ENCODE measurements at places on chromosomes 16 and 17. TPM values are rescaled to one million over a fixed set of nuclear protein-coding genes. Genes with fewer than 3 reads are reported as not detected.

DNA sequence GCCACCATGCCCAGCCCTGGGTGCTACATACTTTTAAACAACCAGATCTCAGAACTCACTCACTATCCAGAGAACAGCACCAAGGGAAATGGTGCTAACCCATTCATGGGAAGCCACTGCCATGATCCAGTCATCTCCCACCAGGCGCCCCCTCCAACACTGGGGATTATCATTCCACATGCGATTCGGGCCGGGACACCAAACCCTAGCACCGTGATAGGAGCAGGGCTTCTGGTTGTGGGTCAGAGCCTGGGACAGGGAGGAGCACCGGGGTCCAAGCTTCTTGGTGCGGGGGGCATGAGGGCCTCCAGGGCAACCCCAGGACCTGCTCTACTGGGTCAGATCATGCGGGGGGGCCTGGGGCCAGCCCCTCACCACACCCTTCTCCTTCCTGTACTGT, 4.5 kb downstream of the TMEM235 start:
- no peak for DNase-seq

GRCh38 chr16:84597528-84597896, 20.4 kb downstream of the COTL1 start:
- DNase-seq = no peak

- DNase-seq = no peak
Measured at GRCh38 chr16:84043486-84044117, 1.0 kb upstream of the SLC38A8 start.

- DNase-seq = no peak
Measured at GRCh38 chr16:73326770-73327470, 279.0 kb upstream of the ZFHX3 start.

GRCh38 chr17:66739553-66739952, 95.4 kb upstream of the CACNG5 start:
- no peak for DNase-seq

DNA sequence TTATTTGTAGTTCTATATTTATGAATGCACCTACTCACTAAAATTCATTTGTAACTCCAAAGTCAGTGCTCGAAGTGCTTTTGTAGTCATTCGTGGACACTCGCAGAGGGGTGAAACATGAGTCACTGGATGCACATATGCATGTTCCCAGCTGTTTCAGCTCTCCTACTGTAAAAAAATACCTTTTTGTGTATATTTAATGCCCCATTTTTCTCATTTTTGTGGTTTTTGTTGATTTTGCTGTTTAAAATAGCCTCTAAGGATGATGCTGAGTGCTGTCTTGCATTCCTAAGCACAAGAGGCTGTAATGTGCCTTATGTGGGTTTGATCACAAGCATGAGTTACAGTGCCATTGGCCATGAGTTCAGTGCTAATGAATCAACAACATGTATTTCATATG, 30.6 kb downstream of the CENPV start:
- no peak for DNase-seq

DNA sequence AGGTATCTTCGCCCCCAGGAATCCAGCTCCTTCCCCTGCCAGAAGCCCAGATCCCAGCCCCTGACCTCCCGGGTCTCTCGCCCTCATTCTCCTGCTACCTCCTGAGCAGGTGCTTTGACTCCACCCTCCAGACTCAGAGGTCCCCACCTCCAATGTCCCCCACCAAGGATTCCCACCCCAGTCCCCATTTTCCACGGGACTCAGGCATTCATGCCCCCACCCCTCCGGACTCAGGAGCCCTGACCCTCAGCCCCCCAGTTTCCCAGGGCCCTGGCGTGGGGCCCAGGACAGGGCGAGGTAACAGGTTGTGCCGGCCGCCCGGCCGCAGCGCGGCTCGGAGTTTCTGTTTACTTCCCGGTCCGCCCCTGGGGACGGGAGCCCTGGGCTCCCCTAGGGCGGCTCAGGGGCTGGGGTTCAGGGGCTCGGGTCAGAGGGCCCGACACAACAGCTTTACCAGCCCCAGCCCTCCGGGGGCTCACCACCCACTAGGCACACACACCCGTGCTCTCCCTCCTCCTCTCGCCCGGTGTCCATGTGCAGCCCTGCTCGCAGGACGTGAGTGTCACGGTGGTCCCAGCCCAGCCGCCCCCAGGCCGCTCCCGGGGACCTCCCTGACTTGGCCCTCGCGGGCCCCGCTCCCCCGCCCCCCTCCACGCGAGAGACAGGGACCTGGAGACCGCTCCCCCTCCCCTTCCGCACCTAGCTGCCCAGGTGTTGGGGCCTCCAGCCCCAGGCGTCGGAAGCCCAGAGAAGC, 595 bp downstream of the BICDL2 start:
- no peak for DNase-seq

- peak; percentile 90 for DNase-seq
Measured at GRCh38 chr17:59513934-59514841, 51.2 kb upstream of the DHX40 start.

GRCh38 chr17:869086-869485, 86.9 kb downstream of the MRM3 start:
- peak; percentile 46 for DNase-seq

DNA sequence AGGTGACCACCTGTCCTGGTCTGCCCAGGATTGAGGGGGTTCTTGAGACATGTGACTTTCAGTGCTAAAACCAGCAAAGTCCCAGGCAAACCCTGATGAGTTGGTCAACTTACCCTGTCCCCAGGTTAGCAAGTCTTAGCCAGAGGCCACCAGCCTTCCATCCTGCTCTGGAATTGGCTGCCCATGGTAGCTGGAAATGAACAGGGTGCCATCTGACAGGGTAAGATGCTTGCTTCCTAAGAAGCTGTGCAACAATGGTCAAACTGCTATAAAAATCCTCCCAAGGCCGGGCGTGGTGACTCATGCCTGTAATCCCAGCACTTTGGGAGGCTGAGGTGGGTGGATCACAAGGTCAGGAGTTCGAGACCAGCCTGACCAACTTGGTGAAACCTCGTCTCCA, 22.8 kb upstream of the MTMR4 start:
- no peak for DNase-seq

DNA sequence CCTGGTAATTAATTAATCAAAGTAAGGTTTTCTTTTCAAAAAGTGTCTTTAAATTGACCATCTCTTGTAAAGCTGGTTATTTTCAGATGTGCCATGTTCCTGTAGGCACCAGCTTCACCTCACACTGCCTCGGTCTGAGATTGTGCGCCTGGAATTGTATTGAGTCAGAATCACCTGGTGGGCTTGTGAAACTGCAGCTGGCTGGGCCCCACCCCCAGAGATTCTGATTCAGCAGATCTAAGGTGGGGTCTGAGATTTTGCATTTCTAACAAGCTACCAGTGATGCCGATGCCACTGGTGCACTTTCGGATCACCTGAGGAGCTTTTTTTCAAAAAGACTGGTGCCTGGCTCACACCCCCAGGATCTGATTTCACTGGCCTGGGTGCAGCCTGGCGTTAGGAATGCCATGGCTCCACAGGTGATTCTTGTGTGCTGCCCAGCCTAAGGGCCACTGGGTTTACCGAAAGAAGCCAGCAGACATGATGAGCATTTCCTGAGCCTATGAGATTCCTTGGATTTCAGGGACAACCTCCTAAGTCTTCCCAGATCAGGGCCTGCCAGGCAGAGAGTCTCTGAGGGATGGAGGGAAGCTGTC, 59.2 kb upstream of the TOB1 start:
- no peak for DNase-seq

GRCh38 chr16:49706620-49707355, 149.1 kb downstream of the ZNF423 start:
- no peak for DNase-seq

DNA sequence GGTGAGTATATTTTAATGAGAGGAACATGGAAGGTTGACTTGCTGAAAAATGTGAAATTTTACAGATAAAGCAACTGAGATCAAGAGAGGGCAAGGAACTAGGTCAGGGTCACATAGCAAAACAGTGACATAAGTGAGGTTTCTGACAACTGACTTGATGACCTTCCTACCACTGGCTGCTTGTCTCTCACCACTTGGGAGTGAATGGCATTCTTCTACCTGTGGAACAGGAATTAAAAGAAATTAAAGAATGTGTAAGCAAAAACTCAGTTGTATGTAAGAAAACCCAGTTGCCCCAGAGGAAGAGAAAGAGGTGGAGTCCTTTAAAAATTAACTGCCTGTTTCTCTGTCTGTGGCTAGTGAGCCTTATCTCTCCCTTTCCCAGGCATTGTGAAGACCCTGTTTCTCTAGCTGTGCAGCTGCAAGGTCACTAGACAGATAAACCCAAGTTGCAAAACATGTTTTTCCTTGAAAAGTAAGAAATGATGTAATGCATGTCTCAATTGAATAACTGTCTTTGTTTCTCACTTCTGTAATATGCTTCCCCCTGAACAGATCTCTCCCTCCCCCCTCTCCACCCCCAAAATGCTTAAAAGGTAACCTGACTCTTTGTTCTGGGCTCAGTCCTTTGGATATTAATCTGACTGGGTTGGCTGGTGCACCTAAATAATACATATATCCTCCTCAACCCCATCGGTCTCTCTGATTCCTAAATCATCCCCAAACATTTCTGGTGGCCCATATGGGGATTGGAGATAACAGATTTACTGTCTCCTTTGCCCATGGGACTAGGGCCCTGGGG, 23.4 kb downstream of the ACSM1 start:
- no peak for DNase-seq

GRCh38 chr16:52578829-52579498, 32.0 kb upstream of the TOX3 start:
- DNase-seq = no peak

GRCh38 chr16:73669535-73670274, 621.8 kb upstream of the ZFHX3 start:
- DNase-seq = no peak

DNA sequence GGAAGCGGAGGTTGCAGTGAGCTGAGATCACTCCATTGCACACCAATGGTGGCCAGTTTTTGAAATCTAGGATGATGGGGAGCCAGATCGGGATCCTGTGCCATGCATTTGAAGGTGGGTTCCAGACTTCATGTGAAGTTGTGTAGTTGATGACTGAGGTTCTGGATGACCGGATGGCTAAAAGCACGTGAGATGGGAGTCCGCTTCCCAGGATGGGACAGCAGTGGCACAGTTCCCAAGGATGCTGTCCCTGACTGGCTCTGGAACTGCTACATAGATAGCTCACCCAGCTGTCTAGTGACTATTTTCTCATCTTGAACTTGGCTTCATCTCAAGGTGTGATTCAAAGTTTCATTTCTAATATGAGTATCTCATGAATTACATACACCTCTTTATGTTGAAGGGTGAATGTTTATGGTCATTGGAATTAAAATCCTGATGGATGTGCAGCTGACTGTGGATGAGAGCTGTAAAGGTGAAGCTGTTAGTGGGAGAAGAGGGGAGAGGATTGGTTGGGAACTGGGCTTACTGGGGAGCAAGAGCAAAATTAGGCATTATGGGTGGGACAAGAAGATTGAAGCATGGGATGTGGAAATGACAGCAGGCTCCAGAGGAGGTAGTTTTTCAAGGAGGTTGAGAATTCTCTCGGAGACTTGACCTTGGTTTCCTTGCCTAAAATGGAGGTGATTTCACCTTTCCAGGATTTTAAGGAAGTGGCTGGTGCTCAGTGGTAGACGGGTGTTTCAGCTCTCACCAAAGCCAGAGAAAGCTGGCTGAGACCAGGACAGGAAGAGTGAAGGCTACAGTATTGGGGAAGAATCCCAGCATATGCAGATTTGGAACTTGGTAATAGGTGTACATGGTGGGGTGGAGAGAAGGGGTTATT, 8.2 kb downstream of the TUFM start:
- DNase-seq = no peak

- DNase-seq = no peak
Measured at GRCh38 chr17:41906465-41907184, 12.1 kb downstream of the ACLY start.

GRCh38 chr16:85858984-85859817, 39.8 kb upstream of the IRF8 start:
- no peak for DNase-seq

EEF2KMT gene
- 9.8 TPM for total RNA-seq

DOC2A gene
- total RNA-seq = 18.8 TPM

FNDC8 gene
- total RNA-seq = not detected

WNT9B gene
- total RNA-seq = 0.14 TPM

OR2C1 gene
- total RNA-seq = 0.14 TPM
